ENCODE measurements at places on chromosomes 13 and 19.

DNA sequence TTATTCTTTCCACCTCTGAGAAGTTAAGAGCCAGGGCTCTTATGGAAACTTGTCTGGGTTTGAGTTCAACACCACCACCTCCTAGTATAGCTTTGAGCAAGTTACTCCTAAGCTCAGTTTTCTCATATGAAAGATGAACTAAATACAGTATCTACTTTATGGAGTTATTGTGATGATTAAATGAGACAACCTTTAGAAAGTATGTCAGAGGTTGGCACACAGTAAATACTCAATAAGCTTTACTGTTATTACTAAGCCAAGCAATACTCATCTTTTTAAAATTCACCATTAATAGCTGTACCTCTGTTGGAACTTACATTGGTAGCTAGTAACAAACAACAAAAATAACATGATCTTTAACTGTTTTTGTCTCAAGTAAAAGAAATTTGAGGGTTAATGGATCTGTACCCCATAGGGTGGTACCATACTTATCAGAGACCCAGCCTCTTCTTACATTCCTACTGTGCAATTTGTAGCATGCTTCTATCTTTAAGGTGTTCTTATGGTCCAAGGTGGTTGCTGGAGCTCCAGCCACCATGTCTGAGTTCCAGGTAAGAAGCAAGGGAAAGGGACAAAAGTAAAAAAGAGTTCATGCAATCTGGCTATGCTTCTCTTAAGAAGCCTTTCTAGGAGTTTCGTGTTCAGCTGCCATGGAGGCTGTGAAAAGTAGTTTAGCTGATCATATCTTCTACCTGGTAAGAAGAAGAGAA, 24.1 kb upstream of the NDFIP2 start:
- ATAC-seq: peak; percentile 66

DNA sequence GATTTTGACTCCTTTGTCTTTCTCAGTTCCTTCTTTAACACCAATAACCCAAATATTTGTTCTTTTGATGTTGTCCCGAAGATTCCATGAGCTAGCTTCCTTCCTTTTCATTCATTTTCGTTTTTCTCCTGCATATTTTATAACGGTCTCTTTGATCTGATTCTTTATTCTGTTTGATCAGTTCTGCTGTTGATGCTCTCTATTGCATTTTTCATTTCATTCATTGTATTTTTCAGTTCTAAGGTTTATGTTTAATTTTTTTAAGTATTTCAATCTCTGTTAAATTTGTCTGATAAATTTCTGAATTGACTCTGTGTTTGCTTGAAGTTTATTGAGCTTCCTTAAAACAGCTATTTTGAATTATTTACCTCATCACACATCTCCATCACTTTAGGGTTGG, 68.4 kb upstream of the LRCH1 start:
- ATAC-seq: no peak

DNA sequence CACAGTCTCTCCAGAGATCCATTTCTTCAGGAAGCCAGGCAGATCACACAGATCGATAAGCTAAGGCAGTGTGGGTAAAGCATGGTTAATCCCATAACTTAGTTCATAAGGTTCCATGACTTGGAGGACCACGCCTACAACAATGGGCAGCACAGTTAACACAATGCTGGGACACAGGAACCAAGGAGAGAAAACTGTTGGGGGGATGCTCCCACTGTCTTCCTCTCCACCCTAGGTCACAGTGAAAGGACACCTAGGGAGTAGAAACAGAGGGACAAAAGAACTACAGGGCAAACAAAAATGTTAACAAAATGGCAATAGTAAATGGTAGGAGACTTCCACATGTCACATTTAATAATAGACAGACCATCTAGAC, 20.8 kb upstream of the ZNF181 start:
- ATAC-seq: no peak

GRCh38 chr19:5553892-5554291, 13.9 kb downstream of the TINCR start:
- ATAC-seq: no peak

GRCh38 chr13:41463838-41464602, 6.7 kb downstream of the RGCC start:
- no peak for ATAC-seq

DNA sequence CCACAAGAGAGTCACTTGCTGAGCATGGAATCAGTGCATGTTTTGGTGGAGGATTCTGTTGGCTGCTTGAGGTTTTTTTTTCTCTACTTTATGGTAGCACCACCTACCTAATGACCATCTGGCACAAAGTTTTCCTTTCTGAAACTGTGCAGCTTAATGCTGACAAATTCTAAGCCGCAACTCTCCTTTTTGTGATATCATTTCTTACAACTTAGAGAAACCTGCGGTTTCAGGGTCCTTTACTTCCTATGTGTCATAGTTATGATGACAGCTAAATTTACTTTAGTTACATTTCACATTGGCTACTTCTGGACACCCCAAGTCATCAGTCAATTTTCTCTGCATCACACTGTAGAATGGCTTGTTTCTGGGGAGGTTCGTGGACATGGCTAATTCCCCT, 115.4 kb upstream of the TMTC4 start:
- no peak for ATAC-seq

- no peak for ATAC-seq
These were observed 14.0 kb upstream of the ZNF347 start for GRCh38 chr19:53172889-53173288.

- no peak for ATAC-seq
These were observed 25.1 kb downstream of the CPB2 start for GRCh38 chr13:46079770-46080169.

GRCh38 chr19:50896591-50897190, 14.5 kb downstream of the KLK4 start:
- ATAC-seq: peak; percentile 75

DNA sequence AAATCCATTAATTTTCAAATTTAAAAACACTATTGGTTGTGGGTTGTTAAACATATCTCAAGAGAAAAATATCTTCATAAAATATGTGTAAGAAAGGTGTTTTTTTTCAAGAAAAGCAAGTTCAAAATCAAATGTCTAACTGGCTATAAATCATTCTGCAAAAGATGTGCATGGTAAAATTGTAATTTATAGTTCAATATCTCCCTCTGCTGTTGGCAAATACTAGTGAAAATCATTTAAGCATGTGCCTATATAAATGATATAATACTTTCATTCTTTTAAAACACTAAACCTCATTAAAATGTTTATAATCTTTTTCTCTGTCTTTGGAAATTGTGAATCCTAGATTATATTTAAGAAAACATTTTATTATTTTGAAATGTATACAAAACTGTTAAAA, 17.2 kb upstream of the SLITRK6 start:
- no peak for ATAC-seq

DNA sequence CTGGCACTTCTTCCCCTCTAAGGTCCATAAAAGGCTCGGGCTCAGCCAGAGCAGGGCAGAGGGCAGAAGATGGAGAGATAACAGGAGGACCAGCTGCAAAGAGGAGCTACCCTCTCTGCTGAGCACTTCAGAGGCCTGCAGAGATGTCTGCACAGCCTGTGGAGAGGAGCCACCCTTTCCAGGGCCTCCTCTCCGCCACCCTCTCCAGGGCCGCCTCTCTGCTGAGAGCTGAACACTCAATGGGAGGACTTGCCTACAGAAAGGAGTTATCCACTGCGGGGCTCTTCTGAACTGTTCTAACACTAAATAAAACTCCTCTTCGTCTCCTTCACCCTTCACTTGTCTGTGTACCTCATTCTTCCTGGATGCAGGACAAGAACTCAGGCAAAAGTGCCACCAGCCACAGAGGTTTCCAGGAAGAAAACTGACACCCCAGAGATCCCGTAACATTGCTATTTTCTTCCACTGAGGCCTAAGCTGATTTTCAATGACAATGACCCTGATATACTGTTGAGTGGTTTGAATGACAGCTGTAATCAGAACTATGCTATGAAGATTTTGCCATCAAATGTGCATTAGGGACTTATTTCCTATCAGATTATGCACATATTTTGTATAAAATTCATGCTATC, 16.2 kb upstream of the TSC22D1 start:
- no peak for ATAC-seq

GRCh38 chr19:19628501-19629134, 598 bp upstream of the LPAR2 start:
- ATAC-seq: peak; percentile 39

GRCh38 chr19:23190341-23190740, 59.9 kb downstream of the ZNF724 start:
- ATAC-seq: no peak

- no peak for ATAC-seq
These were observed 7.7 kb downstream of the REXO1 start for GRCh38 chr19:1840541-1841115.

DNA sequence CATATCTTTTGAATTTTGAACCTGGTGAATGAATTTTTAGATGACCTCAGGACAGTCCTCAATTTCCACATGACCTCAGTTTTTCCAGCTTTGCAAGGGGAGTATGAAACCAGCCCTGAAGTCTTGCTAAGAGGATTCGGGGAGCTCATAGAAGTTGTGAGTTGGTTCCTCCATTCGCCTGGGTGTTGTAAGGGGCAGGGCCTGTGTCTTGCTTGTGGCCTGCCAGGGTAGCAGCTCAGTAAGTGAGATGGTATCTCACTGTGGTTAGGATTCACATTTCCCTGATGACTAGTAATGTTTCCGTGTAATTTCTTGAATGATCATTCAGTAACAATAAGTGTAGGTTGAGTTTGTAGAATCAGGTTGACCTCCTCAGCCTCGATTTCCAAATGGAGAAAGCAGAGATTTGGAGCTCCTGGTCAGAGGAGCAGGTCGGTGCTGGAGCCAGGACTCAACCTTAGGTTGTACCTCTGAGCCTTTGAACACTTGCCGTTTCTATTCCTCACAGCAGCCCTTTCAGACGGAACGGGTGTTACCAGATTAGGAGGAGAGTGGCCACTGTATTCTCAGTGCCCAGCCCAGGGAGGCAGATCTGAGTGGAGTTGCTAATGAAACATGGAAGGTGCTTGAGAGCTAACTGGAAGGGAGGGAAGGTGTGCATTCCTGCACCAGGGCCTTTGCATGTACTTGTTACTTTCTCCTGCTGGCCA, 14.6 kb downstream of the NACC1 start:
- peak; percentile 98 for ATAC-seq

DNA sequence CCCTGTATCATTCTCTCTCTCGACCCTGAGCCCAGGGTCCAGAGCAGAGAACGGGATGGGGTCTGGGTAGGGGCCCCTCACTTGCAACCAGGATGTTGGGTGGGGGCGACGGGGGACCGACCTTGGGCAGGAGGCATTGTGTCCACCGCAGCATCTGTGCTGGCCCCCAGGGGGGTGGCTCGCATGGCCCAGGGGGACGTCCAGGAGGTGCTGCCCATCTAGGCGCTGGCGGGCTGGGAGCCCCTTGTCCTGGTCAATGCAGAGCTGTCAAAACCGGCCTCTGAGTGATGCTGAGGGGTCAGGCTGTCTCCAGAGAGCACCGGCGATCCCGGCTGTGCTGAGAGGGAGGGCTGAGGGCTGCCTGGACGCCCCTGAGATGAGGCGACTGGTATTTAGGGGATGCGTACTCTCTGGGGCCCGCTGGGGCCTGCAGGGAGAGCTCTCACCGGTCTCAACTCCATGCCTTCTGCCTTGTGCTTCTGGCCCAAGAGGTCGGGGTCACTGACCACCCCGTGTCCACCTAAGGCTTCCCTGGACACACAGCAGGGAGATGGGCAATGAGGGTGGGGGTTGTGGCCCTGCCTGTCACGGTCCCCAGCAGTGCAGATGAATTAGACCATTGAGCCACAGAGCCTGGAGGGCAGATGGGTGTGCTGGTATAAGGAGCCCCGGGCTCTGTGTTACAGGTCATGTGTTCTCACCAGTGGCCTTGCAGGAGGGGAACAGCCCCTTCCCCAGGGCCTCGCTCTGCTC, 8.6 kb downstream of the RPS9 start:
- no peak for ATAC-seq

GRCh38 chr13:44389876-44390275, 16.3 kb downstream of the SERP2 start:
- no peak for ATAC-seq

DNA sequence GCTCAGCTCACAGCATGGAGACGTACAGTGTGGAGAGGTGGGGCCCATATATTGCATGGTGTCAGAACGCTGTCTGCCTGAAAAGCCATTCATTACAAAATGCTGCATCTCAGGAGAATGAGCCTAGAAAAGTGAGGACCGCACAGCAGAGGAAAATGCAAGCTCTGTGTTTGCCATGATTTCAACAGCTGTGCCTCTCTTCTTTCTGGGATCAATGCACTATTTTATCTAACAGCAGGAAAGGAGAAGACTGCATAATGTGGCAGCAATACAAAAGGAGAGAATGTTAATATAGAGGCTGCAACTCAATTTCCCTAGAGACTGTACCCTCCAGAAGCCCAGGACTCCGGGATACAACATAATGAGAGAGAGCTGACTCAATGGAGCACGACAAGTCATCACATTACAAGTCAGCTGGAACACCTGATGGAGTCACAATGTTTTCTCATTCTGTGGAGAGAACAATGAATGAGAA, 368.0 kb downstream of the FGF14 start:
- no peak for ATAC-seq

DNA sequence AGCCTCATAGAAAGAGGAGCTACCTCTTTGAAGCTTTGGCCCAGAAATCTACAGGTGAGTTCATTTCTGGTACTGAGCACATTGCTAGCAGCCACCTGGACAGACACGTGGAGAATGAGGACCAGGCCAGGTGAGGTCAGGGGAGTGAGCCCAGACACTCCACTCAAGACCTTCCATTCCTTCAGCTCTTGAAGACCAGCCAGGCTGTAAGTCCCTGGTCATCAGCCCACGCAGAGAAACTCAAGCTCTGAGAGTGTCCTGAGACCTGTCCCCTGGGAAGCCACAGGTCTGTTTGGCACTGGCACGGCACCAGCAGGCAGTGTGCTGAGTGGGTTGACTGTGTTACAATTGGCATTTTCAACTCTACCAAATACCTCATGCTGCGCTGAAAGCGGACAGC, 27.4 kb downstream of the C13orf42 start:
- no peak for ATAC-seq

All from activated CD4-positive, CD25-positive, alpha-beta regulatory T cell treated with anti-CD3 and anti-CD28 coated beads, Interleukin-2, amount 50 U/mL, for 24 hours (primary cell).